Stimulated activated CD4-positive, alpha-beta T cell treated with anti-CD3 and anti-CD28 coated beads, Interleukin-1b, Interleukin-23, amount 100 ng/mL, for 48 hours (primary cell): ENCODE measurements at places on chromosomes 4 and X.

- no peak for DNase-seq
Observed at GRCh38 chrX:129522184-129523078, 859 bp downstream of the SMARCA1 start.

DNA sequence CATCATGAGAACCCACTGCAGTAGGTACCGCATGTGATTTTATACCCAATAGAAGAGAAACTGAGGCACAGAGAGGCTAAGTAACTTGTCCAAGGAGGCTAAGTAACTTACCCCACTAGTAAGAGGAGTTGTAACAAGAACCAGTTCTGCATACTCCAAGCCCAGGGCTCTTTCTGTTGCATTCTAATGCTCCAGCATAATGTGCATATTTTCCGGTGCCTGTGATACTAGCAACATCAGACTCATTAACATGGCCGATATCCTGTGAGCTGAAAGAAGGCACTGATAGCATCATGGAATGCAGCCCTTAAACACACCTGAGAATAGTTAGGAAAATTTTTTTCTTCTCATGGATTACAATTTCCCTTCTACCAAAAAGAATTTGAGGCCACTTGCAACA lies 39.7 kb upstream of the KLF3 start:
- no peak for DNase-seq

DNA sequence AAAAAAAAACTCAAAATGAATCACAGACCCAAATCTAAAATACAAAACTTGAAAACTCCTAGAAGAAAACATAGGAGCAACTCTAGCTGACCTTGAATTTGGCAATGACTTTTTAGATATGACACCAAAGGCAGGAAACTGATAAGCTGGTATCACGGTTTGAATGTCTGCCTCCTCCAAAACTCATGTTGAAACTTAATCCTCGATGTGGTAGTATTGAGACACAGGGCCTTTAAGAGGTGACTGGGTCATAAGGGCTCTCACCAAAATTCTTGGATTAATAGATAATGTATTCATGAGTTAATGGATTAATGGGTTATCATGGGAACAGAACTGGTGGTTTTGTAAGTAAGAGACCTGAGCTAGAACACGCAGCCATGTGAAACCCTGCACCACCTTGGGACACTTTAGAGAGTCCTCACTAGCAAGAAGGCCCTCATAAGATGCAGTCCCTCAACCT lies 40.5 kb downstream of the FRYL start:
- DNase-seq: no peak

- peak; percentile 7 for DNase-seq
Observed at GRCh38 chrX:150899191-150899757, 806 bp upstream of the CD99L2 start.

- DNase-seq: no peak
Observed at GRCh38 chrX:53000447-53001135, 42.3 kb upstream of the FAM156A start.

GRCh38 chrX:115988825-115989224 lies 181.7 kb upstream of the AGTR2 start:
- no peak for DNase-seq

DNA sequence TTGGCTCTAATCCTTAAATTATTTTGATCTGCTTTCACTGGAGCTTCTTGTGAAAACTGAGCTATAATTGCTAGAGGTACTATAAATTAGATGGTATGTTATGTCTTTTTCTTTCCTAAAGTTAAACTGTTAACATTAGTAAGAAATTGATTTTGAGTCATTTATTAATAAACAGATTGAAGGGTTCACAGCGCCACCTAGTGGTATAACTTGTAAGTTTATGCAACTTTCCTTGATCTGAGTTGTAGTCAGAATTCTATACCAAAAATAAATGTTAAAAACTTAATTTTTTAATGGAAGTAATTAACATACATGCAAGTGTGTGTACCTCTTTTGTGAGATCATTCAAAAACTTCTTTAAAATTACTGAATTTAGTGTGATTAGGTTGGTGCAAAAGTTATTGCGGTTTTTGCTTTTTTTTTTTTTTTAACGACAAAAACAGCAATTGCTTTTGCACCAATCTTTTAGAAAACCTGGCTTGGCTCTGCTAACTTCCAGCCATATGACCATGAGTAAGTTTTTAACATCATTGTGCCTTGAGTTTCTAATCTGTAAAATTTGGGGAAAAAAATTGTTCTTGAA lies 151.5 kb downstream of the CENPC start:
- DNase-seq: no peak

DNA sequence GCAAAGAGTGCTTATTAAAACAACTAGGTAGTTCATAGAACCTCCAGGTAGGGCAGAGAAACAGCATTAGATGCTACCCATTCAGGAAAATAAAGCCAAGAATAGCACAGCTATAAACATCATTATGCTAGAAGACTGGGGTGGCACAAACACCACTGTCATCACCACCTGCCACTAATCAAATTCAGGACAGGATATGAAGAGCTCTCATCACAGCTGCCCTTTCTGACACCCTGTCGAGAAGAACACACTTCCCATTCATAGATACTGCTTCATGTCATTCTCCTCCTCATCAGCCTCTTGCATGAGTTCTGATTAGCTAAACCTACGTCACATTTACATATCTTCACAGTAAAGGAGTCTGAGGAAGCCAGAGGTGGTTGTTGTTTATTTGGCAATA lies 692.3 kb upstream of the HS3ST1 start:
- DNase-seq: no peak

- DNase-seq: no peak
Observed at GRCh38 chr4:68617003-68617698, 41.0 kb upstream of the UGT2B17 start.

DNA sequence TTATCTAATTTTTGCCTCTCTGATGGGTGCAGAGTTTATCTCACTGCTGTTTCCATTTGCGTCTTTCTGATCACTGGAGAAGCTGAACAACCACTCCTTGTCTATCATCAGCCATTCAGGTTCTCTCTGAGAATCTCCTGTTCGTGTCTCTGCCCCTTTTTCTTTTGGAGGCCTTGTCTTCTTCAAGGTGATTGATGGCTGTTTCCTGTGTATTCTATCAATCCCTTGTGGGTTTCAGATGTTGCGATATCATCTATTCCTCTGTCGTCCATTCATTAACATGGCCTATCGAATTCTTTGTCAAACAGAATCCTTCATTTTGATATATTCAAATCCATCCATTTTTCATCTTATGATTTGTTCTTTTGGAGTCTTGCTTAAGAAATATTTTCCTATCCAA lies 100.3 kb downstream of the FAM53A start:
- no peak for DNase-seq
